A549 (cell line): ENCODE measurements at places on chromosomes 12 and 14. TPM values are rescaled to one million over a fixed set of nuclear protein-coding genes. Genes with fewer than 3 reads are reported as not detected.

- no peak for DNase-seq
Observed at GRCh38 chr14:22842211-22843122, 6.1 kb downstream of the MMP14 start.

DNA sequence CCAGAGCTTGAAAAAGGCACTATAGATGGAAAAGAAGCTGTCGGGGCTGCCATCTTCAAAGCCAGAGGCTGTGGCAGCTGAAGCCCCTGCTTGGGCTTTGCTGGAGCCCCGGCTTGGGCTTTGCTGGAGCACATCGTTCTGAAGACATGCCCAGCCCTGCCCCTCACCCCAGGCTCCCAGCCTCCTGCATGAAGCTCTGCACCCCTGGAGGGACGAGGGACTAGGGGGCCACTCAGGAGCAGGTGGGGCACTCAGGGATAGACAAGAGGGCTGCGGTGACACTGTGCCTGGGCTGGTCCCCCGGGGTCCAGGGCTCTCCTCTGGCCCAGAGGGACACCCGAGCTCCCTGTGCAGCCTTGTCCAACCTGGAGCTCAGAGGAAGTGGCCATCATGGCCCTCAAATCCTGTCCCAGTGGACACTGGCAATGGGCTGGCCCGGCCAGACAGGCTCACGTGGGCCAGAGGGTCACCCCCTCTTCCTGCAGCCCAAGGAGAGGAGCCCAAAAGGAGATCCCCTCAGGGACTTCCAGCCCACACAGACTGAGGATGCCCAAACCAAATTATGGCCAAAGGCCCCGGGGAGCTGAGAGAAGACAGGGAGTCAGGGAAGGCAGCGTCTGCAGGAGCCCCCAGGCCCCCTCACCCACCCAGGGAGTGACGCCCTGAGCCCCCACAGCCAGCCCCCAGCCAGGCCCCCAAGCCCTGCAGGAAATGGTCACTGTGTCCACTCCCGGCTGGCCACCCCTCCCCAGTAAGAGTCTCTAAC is 23.1 kb upstream of the C14orf180 start:
- DNase-seq, result no peak

IFI27L2 gene
- 58.0 to 69.2 TPM (median 64.4 TPM) in 3 replicates for polyA plus RNA-seq

DNA sequence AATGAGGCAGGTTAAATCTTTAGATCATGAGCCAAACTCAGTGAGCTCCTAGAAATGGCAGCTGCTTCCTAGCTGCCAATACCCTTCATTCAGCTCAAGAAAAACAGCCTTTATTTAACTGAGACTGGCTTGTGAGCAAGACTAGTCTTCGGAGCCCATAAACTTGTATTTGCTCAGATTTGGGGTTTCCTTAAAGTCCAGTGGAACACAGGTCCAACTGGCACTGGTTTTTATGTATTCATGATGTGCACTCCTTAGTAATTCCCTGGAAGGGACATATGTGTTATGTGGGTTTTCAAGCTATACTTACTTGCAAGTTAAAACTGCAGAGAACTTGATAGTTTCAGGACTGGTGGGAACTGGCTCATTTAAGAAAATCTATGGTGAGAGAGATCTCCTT is 380.1 kb upstream of the TMEM132C start:
- no peak for DNase-seq

GRCh38 chr14:32341947-32342846 is 13.1 kb downstream of the AKAP6 start:
- peak; percentile 13 for DNase-seq

DNA sequence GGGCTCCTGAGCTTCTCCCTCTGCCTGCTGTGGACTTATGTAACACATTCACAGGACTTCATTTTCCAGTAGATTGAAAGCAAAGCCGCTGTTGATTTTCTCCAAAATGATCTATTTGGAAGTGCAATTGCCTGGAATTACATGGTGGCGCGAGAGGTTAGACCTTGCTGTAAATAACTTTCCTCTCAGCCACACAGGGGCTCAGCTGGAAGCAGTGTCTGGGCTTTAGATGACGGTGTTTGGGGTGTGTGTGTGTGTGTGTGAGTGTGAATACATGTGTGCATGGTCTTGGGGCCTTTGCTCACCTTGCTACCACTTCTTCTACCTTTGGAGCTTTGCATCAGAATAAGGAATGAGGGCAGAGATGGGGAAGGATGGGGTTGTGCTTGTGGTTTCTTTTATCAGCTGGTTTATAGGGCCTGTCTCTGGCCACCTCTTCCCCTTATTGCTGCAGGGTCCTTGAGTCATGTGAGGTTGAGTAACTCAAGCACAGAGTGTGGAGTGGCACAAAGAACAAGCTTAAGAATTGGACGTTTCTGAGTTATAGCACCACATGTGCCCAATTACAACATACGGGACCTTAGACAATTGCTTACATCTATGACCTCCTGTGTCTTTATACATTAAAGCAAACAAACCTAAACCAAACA is 280.6 kb downstream of the NRXN3 start:
- DNase-seq, result no peak

- no peak for DNase-seq
Observed at GRCh38 chr12:103833891-103834290, 7.1 kb downstream of the NT5DC3 start.

DNA sequence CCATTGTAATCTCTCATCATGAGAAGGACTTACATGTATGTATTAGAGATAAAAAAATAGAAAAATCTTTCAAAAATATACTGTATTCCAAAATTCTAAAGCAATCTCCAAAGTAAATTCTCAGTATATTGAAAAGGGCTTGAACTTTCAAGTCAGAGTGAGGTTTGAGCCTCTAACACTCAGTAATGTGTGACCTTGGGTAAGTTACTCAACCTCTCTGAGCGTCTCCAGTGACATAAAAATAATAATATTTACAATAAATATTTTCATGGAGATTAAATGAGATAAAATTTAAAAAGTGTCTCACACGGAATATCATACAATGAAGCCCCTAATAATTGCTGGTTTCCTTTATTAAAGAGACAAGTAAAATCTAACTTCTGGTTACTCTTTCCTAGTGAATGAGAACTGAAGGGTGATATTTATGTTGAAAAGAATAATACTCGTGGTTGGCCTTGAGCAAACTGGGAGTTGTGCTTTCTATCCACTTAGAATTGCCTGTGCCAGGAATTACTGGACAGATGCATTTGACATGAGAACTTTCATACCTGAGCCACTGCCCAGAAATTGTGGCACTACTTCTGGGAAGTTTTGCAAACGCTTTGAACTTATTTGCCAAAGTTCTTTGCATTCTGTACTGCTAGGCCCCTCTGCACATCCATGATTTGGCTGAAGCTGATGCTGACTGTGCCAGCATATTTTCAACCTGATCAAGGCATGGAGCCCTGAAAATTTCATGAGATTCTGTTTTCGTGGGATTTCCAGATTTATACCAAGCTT is 933.7 kb downstream of the GALC start:
- no peak for DNase-seq

ARHGEF25 gene
- 8.0 to 13.8 TPM (median 11.9 TPM) in 3 replicates for polyA plus RNA-seq

B3GNT4 gene
- 0.55 to 1.2 TPM (median 0.73 TPM) in 3 replicates for polyA plus RNA-seq
